ENCODE measurements at places on chromosomes 1 and 21.

- DNase-seq = no peak
Observed at GRCh38 chr1:63891060-63891690, 117.4 kb downstream of the ROR1 start.

DNA sequence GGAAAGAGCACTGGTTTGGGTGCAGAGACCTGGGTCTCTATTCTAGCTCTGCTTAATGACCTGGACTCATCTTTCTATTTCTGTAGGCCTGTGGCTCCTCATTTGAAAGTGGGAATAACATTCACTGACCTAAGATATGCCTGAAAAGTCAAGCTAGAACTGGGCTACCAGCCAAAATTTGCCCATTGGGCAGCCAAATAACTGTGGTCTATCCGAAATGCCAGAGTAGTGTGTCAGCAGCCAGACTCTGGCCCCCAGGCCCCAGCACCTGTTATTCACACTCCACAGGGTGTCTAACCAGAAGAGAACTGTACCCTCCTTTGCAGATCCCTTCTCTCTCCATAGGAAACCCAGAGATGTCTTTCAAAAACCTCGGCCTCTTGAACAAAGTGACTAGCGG is 12.6 kb downstream of the DAB1 start:
- DNase-seq = no peak

GRCh38 chr1:153001382-153001781 is at the start of gene SPRR3:
SPRR3 (plus strand) TSS chr1:153001749; CDS start chr1:153003021, 1,272 bp downstream.
- no peak for DNase-seq

DNA sequence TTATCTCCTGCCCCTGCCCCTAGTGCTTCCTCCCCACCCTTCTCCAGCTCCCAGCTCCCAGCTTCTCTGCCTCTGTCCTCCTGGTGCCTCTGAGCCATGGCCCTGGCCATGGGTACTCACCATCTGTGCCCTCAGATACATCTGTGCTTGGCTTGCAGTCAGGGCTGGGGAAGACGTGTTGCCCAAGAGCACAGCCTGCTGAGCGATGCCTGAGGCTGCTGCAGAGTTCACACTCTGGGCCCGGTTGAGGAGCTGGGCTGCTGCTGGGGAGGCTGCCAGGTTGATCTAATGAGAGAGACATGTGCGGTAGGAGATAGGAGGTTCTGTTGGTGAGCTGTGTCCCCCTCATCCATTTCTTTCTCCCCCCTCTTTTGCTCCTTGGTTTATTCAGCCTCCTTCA is 49.4 kb upstream of the A3GALT2 start:
- DNase-seq = no peak

DNA sequence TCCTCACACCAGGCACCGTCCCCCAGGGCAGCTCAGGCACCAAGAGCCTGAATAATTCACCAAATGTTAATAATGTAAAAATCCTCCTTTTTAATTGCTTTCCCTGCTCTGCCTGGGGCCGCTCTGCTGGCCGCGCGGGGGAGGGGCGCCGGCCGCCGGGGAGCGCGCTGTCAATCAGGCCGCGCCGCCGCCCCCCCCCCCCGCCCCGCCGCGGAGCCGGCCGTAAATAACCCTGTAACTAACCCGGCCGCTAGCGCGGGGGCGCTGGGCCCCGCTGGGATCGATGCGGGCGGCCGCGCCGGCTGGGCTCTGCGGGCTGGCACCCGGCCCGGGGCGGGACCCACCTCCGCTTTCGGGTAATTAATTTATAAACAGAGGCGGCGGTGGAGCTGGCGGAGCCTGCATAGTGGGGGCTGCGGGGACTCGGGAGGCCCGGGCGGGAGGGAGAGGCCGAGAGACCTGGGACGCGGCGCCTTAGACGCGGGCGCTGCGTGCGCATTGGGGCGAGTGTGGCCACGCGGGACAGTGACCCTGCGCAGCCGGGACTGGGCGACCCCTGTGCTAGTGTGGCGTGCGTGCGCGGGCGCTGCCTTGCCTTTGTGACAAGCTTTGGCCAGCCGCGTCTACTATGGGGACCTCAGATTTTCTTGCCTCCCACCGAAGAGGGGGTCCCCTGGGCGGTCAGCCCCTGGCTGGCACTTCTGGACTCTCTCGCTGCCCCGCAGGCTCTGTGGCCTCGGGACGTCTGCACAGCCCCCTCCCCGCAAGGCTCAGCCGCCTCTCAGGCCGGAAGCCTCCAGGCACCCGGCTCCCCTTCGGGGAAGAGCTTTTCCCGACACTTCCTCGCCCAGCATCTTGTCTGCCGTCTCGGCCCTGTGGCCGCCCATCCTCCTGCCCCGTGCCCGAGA is 16.6 kb downstream of the SAMD11 start:
- DNase-seq = no peak

- DNase-seq = no peak
Observed at GRCh38 chr1:15692121-15692682, 8.1 kb downstream of the PLEKHM2 start.

DNA sequence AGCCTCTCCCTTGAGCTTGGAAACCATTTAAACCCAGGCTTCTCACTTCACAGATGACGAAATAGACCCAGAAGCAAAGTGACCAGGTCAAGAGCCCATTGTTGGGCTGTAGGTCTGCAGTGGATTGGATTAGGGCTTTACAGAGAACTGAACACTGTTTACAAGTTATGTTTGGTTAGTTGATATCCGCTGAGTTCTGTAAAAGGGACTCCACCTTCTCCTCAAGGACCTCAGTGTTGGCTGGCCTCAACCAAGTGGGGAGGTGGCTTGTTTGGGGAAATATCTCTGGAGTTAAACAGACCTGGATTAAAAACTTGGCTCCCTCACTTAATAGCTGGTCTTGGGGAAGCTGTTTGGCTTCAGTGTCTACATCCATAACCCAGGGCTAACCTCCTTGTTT is 88.1 kb downstream of the UCK2 start:
- no peak for DNase-seq

GRCh38 chr1:58714544-58714943 is 14.7 kb upstream of the MYSM1 start:
- no peak for DNase-seq

DNA sequence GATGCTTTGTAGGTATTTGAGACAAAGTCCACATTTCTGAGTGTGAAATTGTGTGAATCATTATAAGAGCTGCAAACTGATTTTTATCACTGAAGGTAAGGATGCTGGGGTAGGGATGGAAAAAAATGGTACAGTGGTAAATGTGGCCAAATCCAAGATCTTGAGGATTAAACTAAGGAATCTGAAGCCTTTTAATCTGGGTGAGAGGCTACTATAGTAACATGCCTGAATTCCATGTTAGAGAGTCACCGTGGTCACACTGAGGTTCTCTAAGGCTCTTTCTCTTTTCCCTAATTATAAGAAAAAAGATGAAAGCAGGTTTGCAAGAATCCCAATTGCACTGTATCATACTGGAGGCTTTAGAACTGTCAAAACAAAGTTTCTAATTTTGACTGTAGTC is 17.6 kb downstream of the PTGER3 start:
- no peak for DNase-seq

DNA sequence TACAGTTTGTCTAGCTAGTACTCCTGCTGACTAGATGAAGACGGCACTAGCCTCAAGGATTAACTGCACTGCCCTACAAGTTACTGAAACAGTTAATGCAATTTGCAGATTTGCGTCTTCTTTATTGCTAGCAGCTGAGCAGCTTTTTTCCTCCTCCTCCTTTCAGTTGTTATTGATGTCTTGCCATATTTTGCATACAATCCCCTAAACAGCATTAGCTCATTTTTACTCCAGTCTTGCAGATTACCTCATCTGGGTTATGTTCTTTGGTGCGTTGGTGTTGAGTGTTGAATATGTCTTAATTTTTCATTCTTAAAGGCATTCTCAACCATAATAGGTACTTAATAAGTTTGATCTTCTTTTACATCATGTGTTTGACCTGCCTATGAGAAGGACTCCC is 363.4 kb upstream of the LYPLAL1 start:
- DNase-seq = no peak

- no peak for DNase-seq
Observed at GRCh38 chr1:16717336-16718098, 22.8 kb upstream of the RNU1-4 start.

DNA sequence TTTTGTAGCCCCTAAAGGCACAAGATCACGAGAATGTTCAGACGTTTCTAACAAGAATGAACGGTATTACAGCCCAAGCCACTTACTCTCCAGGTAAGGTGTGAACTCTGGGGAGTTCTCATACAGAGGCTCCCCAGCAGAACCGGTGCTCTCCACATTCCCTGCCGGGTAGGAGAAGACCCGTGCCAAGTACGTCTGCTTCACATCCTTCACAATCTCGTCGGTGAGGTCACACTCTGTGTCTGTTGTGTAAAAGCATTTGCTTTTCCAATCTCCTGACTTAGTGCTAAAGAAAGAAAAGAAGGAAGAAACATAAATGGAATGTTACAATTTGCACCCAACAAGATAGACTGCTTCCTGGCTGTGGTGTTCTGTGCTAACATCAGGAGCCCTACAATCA is 5.7 kb downstream of the F3 start:
- no peak for DNase-seq

DNA sequence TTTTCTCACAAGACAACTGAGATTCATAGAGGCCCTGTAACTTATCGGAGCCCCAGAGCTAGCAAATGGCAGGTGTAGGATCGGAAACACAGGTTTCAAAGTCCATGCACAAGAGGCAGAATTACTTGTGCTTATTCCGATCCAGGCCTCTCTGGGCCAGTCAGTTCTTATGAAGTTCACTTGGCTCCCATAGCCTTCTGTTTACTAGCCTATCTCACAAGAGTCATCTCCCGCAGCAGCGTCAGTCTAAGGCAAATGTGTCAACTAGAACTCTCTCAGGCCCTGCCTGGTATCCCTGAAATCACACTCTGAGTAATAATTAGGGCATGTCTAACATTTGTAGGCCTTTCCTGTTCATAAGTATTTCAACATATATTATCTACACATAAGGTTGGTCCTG is 43.3 kb downstream of the PHC2 start:
- no peak for DNase-seq

- DNase-seq = no peak
Observed at GRCh38 chr1:207962716-207963426, 51.9 kb upstream of the CD34 start.

GRCh38 chr1:10209590-10209904 is 823 bp upstream of the KIF1B start:
- DNase-seq = no peak

DNA sequence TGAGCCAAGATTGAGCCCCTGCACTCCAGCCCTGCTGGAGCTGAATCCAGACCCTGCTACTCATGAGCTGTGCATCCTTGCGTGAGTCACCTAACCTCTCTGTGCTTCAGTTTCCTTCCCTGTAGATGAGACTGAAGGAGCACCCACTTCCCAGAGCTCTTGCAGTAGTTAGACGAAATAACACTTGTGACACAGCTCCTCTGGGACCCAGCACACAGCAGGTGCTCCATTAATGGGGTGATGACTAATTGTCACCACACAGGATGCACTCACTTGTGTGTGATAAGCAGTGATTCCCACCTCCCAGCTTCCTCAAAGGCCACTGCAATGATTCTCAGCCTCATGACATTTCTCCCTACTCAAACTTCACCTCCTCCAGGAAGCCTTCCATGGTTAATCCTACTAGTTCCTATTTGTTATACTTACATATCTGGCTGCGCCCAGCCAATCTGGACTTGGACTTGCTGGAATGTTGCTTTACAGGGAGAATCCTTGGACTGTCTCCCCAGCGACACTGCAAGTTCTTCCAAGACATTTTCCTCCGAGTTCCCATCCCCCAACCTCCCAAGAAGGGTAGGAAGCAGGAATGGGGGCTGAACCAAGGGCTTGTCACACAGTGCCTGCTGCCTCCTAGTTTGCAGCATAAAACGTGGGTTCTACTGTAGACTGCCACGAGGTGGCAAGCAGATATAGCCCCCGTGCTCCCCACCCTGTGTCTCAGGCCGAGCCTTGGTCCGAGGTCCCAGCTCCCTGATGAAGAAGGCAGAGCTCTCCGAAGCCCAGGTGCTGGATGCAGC is 17.2 kb downstream of the DRAXIN start:
- DNase-seq = no peak

DNA sequence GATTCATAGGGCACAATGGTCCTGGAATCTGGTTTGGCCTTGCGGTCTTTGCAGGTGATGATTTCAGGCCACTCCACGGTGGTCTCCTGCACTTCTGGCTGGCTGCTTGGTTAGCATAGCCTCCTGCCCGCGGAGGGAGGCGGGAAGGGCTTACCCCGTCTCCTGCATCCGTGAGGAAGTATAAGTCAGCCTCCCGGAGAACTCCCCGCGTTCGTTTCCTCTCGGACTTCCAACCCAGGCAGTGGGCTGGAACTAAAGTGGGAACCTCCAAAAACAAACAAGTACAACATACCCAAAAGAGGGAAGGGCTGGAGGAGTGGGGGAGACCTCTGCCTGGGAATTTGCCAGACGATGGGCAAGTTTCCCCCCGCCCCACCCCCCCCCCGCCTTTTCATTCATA is 939 bp upstream of the CCN1 start:
- DNase-seq = no peak

DNA sequence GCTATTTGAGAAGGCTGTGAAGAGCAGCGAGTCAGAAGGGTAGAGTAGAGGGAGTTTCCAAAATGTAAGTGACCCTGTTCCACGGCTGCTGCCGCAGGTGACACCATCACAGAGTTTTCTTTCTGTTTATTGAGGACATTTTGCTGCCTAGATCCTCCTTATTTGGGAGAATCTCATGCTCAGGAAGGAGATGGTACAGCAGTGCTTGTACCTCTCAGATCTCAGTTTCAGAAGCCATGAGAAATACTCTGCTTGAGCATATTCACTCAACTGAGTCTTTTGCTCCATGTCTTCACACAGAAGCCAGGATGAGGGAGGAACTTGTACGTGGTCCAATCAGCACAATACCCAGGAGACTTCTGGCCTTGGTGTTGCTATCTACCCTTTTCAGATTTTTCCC is 1.6 kb downstream of the LCE7A start:
- DNase-seq = no peak

DNA sequence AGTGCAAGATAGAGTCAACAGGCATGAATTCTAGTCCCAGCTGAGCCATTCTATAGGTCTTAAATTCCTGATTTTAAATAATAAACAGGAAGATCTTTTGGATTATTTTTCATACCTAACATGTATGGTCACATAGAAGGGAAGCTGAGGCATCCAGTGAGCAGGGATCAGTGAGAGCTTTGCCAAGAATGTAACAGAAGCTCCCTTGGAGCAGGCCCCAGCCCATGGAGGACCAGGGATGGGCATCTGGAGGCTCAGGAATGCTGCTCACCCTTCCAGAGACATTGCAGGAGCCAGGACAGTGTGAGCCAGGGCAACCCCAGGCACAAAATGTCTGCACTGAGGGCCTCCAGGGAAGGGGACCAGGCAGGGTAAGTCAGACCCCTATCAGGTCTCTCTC is 54.4 kb upstream of the KCND3 start:
- DNase-seq = no peak

- DNase-seq = no peak
Observed at GRCh38 chr1:40838980-40839942, 22.9 kb downstream of the CITED4 start.

DNA sequence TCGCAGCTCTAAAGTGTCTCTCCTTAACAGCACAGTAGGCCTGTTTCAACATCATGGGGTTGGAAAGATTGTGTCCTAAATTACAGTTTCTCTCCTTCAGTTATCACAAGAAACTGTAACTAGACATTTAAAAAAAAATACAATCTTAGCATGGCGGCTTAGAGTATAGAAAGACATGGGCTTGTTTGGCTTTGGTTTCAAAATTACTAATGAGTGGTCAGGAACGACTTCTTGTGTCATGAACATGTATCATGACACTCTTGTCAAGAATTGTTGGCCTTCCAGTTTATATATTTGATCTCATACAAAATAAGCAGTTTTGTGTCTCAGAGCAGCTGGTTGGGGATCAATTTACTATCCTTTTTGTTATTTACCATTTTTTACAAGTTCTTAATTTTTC is 2.1 kb downstream of the GJA8 start:
- no peak for DNase-seq

Data from stimulated activated CD4-positive, alpha-beta T cell treated with anti-CD3 and anti-CD28 coated beads, Interleukin-15, amount 100 ng/mL, for 48 hours (primary cell).